NCI-H2029 (cell line): ENCODE measurements at places on chromosomes 7 and 10.

GRCh38 chr7:17697128-17697881, 243.0 kb downstream of the SNX13 start:
- DNase-seq = no peak

DNA sequence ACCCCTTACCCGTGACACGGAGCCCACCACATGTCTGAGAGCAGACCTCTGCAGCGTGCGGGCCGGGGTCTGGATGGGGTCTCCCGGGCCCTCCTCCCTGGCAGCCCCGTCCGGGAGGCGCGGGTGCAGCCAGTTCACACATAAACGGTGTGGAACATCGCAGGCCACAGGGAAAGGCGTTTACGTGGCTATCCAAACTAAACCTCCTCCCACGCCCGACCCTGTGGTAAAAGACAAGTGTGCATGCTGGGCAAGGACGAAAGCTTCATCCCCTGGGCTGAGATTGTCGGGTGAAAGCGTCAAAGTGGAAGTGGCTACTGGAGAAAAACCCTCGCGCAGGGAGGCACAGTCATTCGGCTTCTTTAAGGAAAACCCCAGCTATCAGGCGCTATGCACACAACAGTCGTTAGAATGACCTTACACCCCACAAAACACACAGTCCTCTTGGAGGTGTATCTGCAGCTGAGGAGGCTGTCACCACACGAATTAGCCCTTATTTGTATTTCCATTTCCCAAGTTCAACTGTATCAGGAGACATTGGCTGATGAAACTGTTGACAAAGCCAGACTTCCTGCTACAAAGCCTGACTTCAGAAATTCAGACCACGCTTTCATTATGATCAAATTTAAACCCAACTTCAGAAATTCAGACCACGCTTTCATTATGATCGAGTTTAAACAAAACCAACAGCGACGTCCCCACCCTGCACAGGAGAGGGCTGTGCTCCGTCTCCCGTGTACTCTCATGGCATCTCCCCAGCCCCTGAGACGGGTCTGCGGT, 15.3 kb downstream of the GPER1 start:
- DNase-seq = no peak

DNA sequence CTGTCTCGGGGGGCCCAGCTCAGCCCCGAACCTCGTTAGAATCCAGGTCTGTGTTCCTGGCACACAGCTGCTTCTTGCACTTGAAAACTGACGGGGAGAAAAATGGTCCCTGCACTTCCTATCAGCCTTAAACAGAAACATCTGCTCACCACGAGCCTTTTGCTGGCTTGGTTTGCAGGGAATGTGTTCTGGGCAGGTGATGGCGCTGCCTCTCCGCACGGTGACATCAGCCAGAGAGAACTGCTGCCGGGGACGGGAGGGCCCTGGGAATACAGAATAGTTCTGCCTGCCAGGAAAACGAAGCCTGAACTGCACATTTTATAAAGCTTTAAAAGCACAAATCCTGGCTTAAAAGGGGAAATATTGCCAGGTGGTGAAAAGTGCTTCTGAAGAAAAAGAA, 622.5 kb downstream of the TYW1 start:
- DNase-seq = peak; percentile 53

DNA sequence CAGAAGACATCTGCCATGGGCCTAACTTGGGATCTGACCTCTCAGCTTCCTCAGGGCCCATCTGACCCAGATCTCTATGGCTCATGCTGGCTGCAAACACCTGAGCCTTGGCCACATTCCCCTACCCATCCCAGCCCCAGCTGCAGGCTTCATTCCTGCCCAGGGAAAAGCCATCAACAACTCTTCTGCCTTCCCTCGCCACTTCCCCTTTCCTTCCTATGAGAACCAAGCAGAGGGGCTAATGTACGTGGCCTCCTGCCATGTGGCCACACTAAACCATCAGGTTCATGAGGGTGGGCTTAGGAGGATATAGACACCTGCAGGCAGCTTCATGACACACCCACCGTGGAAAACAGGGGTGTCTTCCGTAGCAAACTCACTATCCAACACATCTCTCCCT, 312.2 kb downstream of the GALNT17 start:
- no peak for DNase-seq

GRCh38 chr10:125001313-125002046, 59.6 kb downstream of the ZRANB1 start:
- no peak for DNase-seq

DNA sequence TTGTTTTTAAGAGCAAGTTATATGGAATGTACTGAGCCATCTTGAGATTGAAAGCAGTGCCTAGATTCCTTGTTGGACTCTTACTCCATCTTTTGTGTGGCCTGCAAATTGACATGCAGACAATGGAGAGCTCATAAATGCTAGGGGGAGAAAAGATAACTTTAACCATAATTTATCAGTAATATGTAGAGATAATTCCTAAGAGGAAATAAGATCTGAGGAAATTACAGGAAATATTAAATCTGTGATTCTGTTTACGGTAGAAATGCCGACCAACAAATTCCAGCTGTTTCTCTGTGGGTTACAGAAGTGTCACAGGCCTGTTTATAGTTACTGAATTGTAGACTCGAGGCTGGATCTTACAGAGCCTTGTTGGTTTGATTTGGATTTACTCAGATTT, 348.0 kb downstream of the SUGCT start:
- no peak for DNase-seq

DNA sequence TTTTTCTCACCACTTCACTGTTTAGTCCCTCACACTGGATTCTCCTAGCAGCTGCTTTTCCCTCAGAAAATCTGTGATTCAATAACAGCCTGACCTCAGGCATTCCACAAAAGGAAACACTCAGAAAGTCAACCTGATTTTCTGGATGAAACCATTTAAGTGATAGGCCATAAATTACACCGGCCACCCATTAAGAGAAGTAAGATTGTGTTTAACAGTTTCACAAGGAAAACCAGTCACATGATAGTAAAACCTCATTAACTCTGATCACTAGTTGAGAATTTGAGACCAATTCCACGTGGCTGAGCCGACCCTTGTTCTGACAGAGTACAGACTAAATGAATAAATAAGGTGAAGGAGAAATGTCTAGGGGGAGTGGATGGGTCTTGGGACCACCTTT, 7.7 kb downstream of the GRM8 start:
- no peak for DNase-seq

DNA sequence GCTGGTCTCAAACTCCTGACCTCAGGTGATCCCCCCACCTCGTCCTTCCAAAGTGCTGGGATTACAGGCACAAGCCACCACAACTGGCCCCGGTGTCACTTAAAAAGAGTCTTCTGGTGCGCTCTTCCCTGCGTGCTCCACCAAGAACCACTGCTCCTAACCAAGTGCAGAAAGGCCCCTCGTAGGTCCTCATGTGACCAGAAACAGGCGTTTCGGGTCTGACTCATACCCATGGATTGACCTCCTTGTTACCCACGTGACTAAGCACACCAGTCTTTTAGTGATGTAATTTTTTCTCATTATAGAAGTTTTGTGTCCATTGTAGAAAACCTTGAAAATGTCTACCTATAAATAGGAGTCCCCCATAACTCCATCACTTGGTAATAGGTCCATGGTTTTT, 13.9 kb downstream of the FKBP6 start:
- DNase-seq = no peak

DNA sequence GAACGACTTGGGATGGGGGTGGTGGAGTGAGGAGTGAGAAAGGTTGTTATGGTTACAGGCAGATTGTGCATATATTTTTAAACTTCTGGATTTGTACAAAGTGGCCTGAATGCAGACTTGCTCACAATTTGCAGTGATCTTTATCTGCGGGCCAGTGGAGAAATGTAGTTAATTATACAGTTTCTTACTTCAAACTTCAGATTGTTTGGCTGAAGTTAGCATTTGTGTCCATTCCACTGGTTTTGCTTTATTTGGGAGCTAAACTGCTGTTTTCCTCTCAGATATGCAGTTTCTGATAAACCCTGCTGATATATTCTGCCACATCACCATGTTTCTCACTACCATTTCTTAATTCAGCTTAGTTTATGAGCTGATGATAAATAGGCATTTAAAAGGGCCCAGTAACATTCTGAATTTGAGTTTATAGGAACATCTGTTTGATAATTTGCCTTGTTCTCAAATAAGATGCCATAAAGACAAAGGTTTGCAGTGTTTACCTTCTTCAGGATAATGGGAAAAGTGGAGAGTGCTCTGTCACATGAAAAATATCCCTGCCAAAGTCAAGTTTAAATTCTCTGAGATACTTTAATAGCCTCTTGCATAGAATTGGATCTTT, 170.1 kb downstream of the ST7 start:
- no peak for DNase-seq

- no peak for DNase-seq
Measured at GRCh38 chr10:127027786-127028185, 122.6 kb downstream of the DOCK1 start.

DNA sequence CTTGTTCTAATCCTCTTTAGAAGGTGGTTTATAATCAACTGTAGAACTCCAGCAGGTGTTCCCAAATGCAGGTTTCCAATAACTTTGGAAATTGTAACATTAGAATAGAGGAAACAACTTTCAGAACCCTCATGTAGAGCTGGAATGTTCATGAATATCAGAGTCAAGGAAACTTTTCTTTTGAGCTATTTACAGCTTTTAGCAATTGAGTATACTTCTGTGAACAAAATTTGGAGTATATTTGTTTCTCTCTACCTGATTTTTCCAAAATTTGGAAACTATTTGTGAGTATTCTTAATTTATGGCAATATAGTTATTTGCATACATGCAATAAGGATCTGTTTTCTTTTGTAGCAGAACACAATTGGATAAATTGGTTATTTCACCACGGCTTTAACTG, 2.8 kb upstream of the CFAP43 start:
- no peak for DNase-seq

GRCh38 chr10:90461437-90462155, 396.2 kb downstream of the HTR7 start:
- no peak for DNase-seq
